ENCODE measurements at places on chromosomes 5 and 9.
A peak's percentile ranks its signal among the peaks of the same experiment; 100 is the strongest.

DNA sequence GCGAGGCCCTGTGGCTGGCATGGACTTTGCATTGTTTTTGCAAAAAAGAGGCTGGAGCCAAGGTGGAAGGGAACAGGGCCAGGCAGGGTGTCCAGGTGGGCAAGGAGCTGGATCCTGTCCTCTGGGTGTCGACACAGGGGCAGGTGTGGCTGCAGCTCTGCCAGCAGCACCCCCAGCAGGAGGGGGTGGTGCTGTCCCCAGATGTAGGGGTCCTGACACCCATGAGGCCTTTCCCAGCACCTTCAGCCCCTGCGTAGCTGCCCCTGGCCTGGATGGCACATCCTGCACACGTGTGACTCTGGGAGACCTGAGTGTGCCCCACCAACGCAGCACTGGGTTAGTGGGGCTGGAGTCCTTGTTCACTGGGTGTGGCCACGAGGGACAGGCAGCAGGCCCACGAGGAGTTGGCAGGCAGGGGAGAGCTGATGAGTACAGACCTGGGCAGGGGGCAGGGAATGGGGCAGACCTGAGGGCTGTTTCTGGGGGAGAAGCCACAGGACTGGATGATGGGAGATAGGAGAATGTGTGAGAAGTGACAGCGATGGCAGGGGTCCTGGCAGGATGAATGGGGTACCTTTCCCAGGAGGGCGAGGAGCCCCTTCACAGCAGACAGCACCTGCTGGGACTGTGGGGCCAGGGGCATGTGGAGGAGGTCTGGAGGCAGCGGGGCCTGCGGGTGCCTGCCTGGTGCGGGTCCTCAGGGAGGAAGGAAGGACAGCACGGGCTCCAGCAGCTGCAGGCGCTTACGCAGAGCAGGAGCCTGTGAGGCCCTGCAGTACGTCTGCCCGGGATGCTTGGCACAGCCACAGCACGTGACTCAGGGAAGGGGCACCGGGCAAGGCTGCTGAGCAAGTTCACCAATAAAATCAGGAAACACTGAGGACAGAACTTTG, 3.6 kb upstream of the RASGEF1C start:
- DNase-seq = no peak

DNA sequence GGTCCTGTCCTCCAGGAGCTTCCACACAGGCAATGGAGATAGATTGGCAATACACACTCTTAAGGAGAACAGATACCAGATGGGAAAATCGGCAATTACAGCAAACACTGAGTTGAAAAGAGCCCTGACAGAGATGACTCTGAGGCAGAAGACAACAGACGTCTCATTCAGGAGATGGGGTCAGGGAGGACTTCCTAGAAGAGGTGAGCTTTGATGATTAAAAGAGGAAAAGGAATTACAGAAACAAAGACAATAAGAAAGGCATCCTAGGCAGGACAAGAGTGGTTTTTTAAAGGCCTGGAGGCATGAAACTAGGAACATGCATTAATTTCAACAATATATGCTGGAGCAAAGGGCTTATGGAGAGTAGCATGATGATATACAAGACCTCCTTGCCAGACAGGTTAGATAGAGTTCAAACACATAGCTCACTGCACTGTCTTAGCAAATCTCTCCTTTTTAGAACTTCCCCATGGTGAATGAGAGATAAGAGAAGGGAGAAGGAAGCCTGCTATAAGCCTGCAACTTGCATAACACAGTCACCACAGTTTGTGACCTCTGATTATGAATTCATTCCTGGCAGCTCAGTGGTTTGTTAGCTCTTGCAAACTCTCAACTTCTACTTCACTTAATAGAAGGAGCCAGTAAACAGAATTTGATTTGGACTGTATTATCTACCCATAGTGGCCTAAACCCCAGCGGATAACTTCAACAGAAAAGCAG, 48.5 kb downstream of the SIL1 start:
- no peak for DNase-seq

GRCh38 chr5:7976411-7977190, 107.7 kb downstream of the MTRR start:
- DNase-seq = no peak

DNA sequence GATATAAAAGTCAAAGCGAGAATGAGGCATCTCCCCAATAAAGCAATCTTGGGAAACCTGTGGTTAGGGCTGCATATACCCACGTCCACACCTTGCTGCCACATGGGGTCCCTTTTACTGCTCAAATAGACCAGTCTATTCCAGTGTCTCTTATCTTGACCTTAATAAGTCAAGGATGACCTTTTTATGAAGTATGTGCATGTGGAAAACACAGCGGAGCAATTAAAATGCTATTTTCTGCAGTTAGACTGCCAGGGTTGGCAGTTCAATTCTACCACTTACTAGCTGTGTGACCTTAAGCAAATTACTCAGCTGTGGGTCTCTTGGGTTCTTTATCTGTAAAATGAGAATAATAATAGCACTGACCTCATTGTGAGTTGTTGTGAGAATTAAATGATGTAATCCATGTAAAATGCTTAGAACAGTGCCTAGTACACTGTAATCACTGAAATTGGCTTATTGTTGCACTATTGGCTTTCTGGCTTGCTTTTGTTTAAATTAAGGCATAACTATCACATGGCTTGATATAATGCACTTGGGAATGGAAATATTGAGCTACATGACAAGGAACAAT, 67.8 kb upstream of the HSPB3 start:
- peak; percentile 56 for DNase-seq

DNA sequence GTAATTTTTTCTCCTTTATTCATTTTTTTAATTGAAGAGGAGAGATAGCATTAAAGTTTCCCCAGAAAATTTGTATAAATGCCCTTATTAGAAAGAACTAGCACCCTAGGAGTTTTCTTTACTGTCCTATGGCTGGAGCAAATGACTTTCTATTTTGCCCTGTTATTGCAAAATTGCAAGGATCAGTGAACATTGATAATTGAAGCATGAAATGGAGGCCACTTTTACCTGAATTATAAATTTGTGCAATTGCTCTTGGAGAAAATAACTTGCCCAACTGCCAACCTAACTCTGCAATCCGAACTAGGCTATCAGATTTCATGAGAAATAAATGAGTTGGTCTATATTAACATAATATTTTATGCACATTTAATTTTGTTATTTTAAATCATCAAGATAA, 111.9 kb downstream of the MTRR start:
- DNase-seq = no peak

DNA sequence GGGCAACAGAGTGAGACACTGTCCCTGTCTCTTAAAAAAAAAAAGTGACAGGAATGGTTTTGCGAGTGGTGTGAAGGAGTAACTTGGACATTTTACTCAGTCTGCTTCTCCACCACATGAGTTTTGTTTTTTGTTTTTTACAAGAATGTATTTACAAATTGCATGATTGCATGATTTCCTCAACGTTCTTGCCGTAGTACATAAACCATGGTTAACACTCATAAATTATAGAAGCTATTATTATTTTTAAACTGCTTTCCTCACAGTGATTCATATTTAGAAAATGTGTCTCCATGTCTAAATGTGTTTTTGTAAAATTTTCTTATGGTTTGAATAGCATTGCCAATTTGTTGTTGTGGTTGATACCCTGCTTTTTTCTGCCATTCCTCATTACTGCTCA, 220.0 kb downstream of the GOLPH3 start:
- DNase-seq = peak; percentile 26

DNA sequence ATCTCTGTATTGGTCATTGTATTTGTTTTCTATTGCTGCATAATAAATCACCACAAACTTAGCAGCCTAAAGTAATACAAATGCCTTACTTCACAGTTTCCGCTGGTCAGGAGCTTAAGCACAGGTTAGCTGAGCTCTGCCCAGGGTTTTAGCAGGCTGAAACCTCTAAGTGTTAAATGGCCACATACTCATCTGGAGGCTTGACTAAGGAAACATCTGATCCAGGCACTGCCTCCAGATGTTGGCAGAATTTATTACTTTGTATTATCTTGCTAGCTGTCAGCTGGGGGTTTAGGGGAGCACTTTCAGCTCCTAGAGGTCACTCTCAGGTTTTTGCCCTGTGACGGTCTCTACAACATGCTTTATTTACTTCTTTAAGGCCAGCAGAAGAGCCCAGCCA, 23.2 kb upstream of the RARS1 start:
- no peak for DNase-seq

DNA sequence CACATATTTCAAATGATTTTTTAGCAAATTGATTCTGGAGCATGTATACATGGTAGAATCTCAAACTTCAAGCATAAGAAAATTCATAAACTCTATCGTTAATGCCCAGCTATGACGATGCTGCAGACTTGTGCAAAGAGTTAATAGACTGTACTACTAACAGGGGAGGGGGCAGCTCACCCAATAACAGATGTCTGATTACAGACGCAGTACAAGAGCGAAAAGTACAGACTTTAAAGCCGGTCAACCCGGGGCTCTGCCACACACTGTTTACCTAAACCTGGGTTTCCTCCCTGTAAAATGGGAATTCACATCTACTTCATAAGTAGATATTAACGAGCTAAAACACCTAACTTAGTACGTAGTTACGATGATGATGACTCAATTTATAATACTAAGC, 651 bp downstream of the TRIM23 start:
- DNase-seq = no peak

GRCh38 chr9:12503606-12504122, 189.5 kb upstream of the TYRP1 start:
- DNase-seq = no peak

GRCh38 chr5:136768457-136768856, 403.1 kb upstream of the TRPC7 start:
- no peak for DNase-seq

- no peak for DNase-seq
Observed at GRCh38 chr5:116229131-116229689, 144.4 kb downstream of the COMMD10 start.

DNA sequence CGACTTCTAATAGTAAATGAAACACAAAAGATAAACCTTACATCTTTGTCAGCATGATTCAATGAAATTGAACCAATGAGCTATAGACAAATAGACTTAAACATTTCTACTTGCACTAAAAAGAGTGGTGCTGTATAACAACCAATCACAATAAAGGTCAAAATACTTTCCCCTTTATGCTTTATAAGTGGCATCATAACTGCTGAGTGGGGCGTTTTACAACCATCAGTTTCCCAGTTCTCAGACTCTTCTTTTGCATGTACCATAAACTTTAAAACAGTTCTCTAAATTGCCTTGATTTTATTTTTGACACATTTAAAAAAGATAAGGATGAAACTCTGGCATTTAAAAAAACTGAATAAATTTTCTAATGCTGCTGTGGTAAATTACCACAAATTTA, 356.2 kb downstream of the NNT start:
- DNase-seq = no peak

GRCh38 chr9:5419987-5420386, 17.7 kb downstream of the PLGRKT start:
- no peak for DNase-seq

- peak; percentile 79 for DNase-seq
Observed at GRCh38 chr5:129996896-129997295, 92.6 kb downstream of the CHSY3 start.

Data from fibroblast of skin of right biceps (primary cell).